Endothelial cell (in vitro differentiated cells): ENCODE measurements at places on chromosomes 3 and 15.

DNA sequence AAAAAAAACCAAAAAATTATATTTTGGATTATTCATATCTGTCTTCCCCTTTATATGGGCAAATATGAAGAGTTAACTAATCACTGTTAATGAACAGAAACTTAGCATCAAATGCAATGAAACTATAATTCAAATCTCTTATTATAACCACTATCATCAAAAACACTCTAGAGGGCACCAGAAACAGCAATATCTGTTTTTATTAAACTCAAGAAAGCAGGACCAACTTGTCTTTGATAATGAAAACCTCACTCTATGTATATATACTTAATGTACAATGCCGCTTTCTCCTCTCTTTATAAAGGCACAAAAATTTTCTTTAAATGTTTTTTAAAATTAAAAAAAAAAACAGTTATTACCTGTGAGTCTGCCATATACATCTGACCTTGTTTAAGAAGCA lies 92.7 kb downstream of the UACA start:
- DNase-seq = no peak

DNA sequence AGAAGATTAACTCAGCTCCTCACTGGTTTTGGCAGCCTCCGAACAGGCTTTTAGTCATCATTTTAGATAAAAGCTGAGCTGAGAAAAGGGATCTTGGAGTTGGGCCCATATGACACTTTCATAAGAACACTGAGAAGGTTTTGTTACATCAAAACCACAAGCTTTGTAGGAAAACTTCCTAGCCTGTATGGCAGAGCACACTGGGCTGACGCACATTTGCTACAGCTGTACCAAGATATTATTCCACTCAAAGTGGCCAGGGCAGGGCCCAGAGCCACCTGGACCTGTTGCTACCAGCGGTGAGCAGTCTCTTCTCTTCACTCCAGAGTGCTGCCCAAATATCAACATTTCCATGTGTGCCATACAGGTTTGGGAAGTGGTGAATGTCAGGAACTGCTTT lies 160.5 kb upstream of the CCDC54 start:
- DNase-seq = no peak

DNA sequence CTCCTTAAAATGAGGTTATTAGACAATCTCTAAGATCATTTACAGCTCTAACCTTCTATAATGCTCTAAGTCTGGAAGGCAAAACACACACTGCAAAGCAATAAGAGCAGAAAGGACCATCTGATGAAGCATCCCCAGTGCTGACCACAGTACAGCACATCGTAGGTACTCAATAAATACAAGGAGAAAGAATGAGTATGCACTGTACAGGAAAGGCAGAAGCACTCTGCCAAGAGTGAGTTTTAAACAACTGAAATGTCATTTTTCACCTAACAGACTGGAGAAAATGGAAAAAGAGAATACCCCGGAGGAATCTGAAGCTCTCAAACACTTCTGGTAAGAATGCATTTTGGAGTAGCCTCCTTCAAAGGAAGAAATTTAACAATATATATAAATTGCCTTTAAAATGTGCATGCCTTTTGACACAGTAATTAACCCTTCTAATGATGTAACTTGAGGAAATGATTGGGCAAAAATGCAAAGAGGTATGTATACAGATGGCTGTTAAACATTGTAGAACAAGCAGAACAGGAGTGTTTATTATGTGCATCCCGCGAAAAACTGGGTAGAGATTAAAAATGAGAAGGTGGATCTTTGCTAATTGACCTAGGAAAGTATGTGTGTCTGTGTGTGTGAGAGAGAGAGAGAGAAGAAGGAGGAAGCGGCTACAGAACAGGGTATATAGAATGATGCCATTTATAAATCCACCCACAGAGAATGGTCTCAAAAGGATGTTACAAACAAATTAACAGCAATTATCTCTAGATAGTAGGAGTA lies 8.0 kb upstream of the OXTR start:
- no peak for DNase-seq

GRCh38 chr15:34730701-34731100 lies 24.1 kb downstream of the GJD2 start:
- no peak for DNase-seq

GRCh38 chr15:25810631-25811091 lies 52.5 kb downstream of the ATP10A start:
- no peak for DNase-seq

DNA sequence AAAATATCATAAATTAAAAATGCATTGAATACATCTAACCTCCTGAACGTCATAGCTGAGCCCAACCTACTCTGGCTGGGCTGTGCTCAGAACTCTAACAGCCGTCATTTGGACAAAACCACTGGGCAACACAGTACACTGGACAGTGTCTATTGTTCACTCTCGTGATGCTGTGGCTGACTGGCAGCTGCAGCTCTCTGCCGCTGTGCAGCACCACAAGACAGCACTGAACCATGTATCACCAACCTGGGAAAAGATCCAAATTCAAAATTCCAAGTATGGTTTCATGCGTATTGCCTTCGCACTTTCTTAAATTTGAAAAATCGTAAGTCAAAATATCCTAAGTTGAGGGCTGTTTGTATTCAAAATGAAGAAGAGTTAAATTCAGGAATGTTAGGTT lies 145.1 kb upstream of the CNTN4 start:
- DNase-seq = no peak

GRCh38 chr15:69346112-69346511 lies 47.4 kb downstream of the PAQR5 start:
- no peak for DNase-seq

GRCh38 chr3:60246361-60246760 lies 1004.9 kb downstream of the FHIT start:
- no peak for DNase-seq

GRCh38 chr3:40877631-40878463 lies 321.5 kb upstream of the CTNNB1 start:
- DNase-seq = no peak

GRCh38 chr3:122079524-122080206 lies 24.5 kb downstream of the CD86 start:
- no peak for DNase-seq

GRCh38 chr3:126082362-126083137 lies 1.4 kb downstream of the SLC41A3 start:
- DNase-seq = no peak
